ENCODE measurements at places on chromosomes 16 and 17.

- DNase-seq, result no peak
Observed at GRCh38 chr16:10610499-10611184, 30.2 kb upstream of the EMP2 start.

- no peak for DNase-seq
Observed at GRCh38 chr16:27378871-27379481, 23.0 kb upstream of the IL21R start.

GRCh38 chr17:49822829-49823228 is 25.0 kb downstream of the TAC4 start:
- DNase-seq, result no peak

GRCh38 chr17:80153004-80153403 is 6.1 kb upstream of the EIF4A3 start:
- DNase-seq, result no peak

DNA sequence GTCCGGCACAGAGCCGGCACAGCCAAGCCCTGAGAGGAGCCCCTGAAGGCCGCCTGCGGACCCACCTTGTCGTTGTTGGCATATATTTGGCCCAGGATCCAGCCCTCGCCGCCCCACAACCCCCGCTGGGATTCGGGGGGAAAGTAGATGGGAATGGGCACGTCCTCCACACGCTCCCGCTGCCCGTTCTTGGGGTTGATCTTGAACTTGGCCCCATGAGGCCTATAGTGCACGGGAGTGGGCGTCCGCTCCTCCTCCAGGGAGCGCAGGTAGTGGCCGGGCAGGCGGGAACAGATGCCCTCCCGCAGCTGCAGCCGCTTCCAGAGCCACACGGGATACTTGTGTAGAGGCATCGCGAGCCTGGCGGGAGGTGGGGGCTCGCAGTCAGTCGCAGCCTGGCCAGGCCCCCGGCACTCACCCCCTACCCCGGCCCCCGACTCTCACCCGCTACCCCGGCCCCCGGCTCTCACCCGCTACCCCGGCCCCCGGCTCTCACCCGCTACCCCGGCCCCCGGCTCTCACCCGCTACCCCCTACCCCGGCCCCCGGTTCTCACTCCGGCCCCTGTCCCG is 387 bp downstream of the MRPL28 start:
- DNase-seq, result no peak

- DNase-seq, result no peak
Observed at GRCh38 chr17:15341385-15341849, at the start of gene TEKT3. Gene TEKT3 (minus strand): TSS chr17:15341597. CDS start chr17:15331585, 10,012 bp downstream.

GRCh38 chr17:9308069-9308468 is 267.6 kb downstream of the STX8 start:
- DNase-seq, result no peak

DNA sequence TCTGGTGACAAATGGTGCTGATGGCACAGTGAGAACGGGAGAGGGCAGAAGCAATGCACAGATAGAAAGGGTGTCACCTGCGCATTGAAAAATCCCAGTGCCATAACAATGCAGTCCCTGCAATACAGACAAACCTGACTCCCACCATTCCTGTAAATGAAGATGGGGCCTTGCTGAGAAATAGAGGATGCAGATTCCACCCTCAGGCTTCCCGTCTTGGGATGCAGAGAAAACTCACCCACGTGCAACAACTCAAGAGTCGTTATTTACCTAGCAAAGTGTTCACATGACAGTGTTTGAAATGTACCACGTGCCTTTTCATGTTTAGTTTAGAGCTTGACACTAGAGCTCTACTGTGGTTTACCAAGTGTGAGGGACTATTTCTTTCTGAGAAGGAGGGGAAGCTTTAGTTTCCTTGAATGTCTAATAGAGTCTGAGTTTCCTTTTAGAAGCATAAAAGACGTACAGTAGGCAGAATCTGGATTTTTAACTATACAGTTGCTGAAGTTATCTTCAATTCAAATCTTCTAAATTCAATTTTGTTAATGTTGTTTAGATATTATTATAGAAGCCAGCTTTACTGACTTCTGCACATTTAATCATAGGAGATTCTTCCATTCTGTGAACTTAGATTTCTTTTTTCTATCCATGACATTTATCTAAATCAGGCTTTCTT is 35.6 kb downstream of the WWOX start:
- DNase-seq, result no peak

DNA sequence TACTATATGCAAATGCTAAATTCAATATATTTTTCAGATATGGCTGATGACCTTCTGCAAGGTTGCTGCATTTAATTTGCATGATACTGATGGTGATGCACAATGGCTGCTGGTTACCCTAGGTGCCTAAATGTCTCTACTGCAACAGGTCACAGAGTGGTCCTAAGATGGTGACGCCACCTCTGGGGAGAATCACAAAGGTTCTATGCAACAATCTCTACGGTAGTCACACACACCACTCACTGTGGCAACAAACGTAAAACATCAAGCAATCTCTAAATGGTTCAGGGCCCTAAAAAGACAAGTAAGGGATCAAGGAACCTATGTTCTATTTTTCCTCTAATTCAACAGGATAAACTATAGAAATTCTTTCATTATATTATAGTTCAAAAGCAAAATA is 293.3 kb downstream of the CEP112 start:
- DNase-seq, result no peak

DNA sequence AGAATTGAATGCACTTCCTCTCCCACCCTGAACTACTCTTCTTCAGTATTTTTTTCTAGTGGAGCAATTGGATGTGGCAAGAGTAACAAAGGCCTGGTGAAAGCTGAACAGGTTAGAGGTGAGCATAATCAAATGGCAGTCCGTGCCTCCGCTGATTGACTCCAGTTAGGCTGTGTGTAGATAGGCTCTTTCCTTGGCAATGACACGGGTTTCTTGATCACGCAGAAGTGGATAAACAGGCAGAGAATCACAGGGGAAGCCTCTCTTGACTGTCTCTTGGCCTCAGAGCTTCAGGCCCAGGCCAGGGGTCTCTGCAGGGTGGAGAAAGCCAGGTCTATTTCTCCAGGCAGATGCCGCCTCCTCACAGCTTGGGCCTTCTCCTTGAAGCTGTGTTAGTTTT is 4.2 kb downstream of the CD300LB start:
- no peak for DNase-seq

DNA sequence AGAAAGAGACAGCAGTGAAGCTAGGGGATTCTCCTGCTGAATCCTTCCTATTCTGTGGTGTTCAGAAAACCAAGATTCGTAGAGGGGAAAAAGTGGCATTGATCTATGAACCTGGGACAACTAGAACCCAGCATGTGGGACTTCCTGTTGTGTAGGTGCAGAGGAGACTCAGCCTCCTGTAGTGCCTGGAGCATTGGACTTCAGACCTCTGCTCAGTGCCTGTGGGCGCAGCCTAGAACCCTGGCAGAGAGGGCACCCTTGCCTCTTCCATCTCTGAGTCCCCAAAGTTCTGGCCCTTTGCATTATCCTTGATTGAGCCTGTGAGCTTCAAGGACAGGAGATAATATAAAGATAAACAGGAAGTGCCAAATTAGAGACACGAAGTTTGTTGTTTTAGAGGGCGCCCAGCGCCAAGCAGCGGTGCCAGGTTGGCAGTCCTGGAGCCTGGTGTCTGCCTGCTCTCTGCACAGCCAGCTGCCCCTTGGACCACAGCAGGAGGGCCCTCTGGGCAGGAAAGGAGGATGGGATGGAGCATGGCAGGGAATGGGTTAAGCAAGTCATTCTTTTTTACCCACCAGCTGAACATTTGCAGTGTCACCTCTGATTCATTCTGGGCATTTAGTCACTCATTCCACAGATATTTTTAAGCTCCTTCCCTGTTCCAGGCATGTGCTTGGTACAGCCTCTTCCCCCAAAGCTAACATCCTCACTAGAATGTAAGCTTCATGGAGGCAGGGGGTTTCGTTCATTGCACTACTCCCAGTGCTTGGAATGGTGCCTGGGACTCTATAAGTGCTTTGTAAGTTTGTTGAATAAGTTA is 11.9 kb upstream of the SP6 start:
- no peak for DNase-seq

DNA sequence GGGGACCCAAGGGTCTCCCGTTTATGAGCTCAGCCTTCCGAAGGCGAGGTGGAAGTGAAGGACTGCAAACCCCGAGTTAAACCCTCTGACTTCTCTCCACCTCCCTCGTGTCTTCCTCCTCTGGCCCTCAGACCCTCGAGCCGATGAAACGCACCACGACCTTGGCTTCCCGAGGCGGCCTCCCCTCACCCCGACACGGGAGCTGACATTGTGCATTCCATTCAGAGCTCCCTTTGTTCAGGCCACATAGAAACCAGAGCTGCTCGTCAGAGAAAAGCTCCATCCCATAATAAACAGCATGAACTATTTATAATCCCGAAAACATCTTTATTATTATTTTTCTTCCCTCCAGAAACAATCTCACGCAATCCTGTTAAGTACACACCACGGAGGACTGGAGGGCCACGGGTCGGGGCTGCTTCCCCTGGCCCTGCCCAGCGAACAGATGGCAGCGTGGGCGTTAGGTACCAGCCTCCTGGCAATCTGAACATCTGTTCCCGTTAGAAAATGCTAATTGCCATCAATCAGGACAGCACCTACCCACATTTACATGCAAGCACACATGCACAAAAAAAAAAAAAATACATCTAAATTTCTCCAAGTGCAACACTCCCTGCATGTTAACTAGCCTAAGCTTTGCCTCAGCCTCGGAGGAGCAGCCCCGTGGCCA is 145.7 kb downstream of the RBFOX3 start:
- no peak for DNase-seq

DNA sequence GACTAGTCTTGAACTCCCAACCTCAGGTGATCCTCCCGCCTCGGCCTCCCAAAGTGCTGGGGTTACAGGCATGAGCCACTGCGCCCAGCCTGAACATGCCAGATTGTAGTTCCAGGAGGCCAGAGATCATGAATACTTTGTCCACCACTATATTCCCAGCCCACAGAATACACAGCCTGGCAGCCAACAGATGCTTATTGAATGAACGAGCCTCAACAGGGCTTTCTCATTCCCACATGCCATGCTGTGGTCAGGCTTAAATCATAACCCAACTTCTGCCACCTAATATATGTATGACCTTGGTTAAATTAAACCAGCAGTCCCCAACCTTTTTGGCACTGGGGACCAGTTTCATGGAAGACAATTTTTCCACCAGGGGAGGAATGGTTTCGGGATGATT is 3.1 kb upstream of the TMEM219 start:
- DNase-seq, result no peak

DNA sequence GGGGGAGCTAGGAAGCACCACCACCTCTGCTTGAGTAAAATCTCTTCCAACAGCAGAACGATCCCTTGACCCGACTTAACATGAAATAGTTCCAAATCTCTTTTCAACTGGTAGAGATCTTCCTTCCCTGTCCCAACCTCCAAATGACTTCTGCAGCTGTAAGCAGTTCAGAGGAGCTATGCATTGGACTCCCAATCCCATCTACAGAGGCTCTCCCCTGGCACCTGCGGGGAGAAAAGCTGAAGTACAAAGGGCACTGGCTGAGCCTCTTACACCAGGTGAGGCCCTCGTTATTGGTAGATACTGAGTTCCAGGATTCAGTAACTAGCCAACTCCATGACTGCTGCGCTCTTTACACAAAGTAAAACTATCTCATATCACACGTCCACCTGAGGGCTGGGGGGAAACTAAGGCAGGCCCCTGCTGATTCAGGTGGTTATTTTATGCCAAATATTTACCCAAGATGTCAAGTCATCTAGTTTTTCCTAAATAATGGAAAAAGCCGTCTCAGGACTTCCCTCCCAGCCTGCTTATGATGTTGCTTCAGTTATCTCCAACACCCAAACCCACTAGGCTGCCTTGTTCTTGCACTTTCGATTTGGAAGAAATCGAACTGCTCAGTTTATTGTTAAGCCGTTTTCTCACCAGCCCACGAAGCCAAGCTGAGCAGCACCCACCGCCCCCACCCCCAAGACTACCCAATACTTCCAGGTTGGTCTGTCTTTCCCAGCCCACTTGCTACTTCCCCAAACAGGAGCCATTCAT is 3.2 kb downstream of the ACTG1 start:
- DNase-seq, result no peak

GRCh38 chr17:1095090-1095852 is 84.5 kb downstream of the ABR start:
- no peak for DNase-seq

DNA sequence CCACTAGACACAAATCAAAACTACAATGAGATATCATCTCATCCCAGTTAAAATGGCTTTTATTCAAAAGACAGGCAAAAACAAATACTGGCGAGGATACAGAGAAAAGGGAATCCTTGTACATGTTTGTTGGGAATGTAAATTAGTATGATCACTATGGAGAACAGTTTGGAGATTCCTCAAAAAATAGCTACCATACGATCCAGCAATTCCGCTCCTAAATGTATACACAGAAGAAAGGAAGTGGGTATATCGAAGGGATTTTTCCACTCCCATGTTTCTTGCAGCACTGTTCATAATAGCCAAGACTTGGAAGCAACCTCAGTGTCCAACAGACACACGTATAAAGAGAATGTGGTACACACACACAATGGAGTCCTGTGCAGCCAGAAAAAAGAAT is 35.3 kb downstream of the KATNIP start:
- no peak for DNase-seq

GRCh38 chr17:45693792-45694191 is 90.3 kb upstream of the CRHR1 start:
- no peak for DNase-seq

DNA sequence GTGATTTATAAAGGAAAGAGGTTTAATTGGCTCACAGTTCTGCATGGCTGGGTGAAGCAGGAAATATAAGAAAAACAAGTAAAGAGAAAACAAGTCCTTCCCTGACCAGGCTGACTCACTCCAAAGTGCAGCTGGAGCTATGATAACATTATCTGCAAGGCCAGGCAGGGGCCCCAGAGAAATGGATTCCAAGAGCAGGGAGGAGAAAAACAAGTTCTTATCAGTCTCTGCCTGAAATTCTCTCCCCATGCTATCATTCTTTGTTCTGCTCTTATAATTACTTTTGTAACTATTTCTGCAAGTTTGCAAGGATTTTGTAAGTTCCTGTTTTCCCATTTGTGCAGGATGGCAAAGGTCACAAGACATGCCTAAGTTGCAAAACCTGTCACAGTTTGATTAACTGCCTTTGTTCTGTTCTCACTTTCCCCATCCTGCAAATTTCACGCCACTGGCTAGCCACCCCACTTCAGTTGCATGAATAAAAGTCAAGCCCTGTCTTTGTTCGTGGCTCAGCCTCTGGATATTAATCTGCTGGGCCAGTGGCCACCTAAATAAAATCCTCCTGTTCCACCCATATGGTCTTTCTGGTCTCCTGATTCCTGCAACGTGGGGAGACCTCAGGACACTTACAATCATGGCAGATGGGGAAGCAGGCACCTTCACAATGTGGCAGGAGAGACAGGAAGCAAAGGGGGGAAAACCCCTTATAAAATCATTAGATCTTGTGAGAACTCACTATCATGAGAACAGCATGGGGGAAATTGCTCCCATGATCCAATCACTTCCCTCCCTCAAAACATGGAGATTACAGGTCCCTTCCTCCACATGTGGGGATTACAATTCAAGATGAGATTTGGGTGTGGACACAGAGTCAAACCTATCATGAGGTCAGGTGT is 13.1 kb downstream of the ABCA9 start:
- DNase-seq, result no peak

DNA sequence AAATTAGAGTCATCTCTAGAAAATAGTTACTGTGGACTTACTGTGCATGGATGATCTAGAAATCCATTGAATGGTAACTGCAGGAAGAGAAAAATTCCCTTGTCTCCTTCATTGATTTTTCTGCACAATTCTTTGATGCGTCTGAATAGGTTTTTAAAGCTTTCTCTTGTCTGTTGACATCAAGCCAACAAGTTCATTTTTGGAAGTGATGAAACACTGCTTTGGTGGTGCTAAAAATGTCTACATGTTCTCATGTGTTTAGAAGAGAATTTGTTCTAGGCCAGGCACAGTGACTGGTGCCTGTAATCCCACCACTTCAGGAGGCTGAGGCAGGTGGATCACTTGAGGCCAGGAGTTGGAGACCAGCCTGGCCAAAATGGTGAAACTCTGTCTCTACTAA is 57.1 kb upstream of the AXIN2 start:
- no peak for DNase-seq

Data from effector CD4-positive, alpha-beta T cell (primary cell).